NB4 (cell line): ENCODE measurements at places on chromosomes 12 and 14.
A peak's percentile ranks its signal among the peaks of the same experiment; 100 is the strongest.

DNA sequence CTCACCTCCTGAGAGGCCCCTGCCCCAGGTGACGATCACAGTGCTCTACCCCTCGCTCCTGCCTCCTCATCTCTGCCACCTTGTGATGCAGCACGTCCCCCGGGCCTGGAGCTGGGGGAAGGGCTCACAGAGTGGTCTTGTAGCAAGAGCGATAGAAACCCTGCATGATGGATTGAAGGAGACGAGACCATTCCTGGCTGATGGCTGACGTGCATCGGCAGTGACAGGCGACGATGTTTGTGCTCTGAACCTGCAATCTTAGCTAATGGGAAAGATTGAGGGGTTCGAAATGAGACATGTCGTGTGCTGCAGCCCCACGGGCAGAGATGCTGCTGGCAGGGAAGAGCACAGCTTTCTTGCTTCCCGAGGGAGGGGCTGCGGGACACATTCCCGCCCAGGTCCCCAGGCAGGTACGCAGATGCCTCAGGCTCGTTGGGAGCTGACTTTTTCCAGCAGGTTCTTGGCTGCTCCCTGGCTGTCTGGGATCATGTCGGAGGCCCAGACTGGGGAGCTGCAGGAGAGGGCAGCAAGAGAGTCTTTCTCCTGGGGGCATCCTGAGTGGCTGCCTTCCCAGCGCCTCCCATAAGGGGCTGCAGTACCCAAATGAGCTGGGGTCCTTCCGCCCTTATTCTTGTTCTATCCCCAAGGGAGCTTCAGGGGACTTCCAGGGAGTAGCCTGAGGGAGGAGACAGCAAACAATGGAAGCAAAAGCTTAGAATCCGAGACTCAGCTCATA is 38.7 kb upstream of the GPATCH2L start:
- no peak for DNase-seq

DNA sequence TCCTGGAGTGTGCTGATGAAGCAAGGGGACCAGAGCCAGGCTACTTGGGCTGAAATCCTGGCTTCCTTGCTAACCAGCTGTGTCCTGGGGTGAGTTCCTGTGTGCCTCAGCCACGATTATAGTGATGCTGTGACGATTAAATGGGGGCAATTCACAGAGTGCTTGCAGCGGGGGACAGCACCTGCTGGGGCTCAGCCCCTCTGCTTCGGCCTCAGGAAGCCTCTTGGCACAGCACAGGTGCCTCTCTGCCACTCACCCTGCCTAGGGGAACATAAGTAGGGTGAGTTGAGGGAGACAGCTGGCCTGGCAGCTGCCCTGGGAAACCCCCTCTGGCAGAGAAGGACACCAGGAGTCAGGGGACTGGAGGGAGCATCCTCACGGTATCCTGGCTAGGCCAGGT is 9.4 kb downstream of the KRT80 start:
- no peak for DNase-seq

GRCh38 chr14:61460718-61461611 is 139.6 kb downstream of the PRKCH start:
- no peak for DNase-seq

DNA sequence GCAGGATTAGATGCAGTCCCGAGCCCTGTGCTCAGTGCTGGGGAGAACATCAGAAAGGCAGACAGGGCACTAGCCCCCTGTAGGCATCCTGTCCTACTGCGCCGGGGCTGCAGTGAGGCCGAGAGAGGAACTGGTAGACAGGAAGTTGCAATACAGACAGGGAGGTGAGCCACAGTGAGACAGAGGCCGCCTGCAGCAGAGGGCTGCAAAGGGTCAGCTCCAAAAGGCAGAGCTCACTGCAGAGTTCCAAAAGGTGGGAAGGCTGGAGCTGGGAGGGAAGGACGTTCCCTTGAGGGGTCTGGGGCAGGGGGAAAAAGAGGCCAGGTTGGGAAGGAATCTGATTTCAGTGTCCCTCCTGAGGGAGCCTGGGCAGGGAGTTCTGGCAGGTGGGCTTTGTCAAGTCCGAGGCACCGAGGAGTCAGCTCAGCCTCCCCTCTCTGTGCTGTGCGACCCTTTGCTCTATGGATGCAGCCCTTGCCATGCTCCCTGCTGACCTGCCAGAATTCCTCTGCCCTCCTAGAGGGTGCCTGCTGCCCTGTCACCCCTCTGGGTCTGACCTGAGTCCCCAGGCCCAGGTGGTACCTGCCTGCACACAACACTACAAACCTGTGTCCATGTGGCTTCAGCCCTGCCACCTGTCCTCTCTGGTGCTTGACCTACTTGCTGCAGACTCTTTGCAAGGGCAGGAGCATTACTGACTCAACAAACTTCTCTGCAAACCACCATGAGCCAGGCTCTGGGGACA is 63.5 kb downstream of the PRMT8 start:
- DNase-seq: peak; percentile 50

DNA sequence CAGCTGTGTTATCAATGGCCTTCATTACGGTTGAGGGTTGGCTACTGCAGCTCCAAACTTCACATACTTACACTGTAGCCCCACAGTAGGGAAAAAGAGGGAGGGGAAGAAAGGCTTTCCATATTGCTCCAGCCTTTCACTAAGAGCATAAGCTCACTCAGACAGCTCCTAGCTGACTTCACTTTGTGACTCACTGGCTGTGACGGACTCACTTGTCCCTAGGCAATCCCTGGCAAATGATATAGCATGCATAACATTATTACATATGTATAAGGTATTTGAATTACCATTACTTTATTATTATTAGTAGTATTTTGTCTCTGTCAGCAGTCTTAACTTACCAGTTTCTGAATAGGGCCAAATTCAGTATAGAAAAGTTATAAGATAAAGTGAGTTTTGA is 350.7 kb downstream of the RMST start:
- no peak for DNase-seq

- peak; percentile 32 for DNase-seq
Measured at GRCh38 chr14:100306998-100307765, 938 bp upstream of the SLC25A29 start.
